GM03348 (cell line): ENCODE measurements at places on chromosomes 13 and 19.

GRCh38 chr13:97276862-97277269 lies 54.7 kb downstream of the MBNL2 start:
- no peak for DNase-seq

DNA sequence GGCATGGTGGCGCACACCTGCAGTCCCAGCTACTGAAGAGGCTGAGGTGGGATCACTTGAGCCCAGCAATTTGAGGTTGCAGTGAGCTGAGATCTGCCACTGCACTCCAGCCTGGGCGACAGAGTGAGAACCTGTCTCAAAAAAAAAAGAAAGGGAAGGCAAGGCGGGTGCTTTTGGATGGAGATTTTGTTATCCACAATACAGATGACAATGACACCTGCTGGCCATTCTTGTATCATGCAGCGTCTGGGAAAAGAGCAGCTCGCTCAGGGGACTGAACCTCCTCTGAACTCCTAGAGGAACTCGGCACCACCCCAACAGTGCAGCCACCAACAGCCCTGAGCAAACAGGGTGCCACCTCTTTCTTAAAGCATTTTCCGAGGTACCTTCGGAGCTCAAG lies 22.8 kb downstream of the HAUS8 start:
- DNase-seq, result peak; percentile 80

DNA sequence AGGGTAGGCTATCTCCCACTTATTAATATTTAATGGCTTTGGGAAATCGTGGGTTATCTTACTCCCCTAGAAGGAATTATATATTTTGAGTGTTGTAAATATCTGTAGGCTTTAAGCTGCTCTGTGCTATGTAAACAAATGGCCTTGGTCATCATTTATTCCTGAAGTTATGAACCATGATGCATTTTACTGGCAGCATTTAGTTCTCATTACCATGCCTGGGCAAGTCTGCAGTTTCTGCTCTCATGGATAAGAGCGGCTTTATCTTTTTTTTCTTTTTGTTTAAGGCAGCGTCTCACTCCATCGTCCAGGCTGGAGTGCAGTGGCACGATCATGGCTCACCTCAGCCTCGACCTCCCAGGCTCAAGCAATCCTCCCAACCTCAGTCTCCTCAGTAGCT lies 156.1 kb downstream of the IRS2 start:
- no peak for DNase-seq

DNA sequence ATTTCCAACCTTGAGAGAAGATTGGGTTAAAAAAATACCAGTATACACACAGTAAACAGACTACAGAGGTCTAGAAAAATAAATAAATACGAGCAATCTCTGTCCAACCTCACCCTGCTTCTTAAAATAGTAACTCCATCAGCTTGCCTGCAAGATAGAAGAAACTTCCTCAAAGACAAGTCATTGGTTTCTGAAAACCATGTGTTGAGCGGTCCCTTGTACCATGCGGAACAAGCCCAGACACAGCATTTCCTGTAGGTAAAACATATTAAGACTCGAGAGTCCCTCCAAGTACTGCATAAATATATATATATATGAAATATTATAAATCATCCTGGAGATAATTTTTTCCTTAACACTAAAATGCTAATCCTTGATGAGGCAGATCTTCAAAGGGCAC lies 157.4 kb downstream of the MZT1 start:
- DNase-seq, result no peak

DNA sequence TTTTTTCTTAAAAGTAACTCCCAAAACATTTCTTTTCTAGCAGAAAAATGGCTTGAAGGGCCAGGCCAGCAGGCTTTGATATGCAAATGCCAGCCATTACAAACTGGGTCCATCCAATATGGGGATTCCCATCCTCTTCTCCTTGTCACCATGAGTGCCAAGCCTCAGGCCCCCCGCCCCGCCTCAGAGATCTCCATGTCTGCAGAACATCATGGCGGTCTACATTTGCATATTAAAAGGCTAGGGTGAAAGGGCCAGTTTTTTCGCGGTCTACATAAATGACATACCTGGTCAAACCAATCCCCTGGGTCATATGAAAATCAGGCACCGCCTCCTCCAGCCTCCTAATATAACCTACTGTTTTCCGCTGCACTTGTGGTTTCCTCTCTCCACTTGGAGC lies 1327.6 kb downstream of the UQCRFS1 start:
- no peak for DNase-seq

- no peak for DNase-seq
Measured at GRCh38 chr19:1665565-1666047, 13.2 kb upstream of the TCF3 start.

GRCh38 chr19:30312582-30313352 lies 59.4 kb upstream of the ZNF536 start:
- DNase-seq, result no peak

DNA sequence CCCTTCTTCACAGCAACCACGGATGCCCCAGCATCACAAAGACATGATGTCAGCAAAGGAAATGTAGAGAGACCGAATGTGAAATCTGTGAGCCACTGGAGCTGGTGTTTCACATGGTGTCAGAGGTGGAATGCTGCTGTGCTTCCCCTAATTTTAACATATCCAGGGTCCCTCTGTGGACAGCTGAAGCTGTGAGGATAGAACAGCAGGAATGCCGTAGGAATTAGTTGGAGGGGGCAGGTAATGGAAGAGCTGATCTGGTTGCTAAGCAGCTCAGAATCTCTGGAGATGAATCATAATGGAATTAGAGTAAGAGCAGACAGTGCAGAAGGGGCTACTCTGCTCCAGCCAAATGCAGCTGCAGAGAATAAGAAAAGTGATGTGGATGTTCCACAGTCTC lies 68.9 kb upstream of the ZNF835 start:
- DNase-seq, result no peak

DNA sequence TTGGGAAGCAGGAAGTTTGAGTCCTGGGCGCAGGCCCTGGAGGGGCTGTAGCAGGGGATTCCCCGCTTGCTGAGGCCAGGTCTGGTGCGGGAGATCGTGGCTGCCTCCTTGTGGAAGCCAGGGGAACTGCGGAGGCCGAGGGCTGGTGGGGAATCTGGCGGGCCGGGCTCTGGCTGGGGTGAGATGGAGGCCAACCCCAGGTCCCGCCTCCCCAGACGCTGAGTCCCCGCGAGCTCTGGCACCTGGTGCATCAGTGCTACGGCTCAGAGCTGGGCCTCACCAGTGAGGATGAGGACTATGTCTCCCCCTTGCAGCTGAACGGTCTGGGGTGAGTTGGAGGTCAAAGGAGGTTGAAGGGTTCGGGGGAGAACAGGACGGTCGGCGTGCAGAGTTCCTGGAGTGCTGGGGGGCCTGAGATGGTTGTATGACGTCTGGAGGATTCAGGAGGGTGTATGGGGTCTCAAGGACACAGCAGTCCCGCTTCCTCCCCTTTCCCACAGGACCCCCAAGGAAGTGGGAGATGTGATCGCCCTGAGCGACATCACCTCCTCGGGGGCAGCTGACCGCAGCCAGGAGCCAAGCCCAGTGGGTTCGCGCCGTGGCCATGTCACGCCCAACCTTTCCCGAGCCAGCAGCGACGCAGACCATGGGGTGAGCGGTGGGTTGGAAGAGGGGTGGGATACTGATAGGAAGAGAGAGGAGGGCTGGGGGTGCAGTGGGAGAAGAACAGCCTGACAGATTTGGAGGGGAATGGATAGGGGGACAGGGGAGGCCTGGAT lies 13.1 kb downstream of the GRAMD1A start:
- DNase-seq, result peak; percentile 90

- no peak for DNase-seq
Measured at GRCh38 chr19:40398417-40399131, 8.6 kb upstream of the HIPK4 start.

DNA sequence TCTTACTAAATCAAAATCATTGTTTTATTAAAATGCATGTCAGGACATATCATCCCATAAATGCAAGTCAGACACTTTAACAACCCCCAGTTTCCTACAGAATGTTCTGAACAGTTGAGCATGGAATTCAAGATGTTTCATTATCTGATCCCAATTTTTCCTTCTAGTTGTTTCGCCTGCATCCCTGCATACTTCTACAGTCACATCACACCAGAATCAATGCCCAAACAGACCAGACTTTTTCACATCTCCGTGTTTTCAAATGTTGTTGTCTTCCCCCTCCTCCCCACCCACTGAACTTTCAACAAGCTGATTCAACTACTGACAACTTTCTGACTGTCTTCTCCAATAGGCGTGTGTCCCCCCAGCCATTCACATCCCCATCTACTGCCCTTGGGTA lies 48.6 kb downstream of the LHFPL6 start:
- DNase-seq, result peak; percentile 52

DNA sequence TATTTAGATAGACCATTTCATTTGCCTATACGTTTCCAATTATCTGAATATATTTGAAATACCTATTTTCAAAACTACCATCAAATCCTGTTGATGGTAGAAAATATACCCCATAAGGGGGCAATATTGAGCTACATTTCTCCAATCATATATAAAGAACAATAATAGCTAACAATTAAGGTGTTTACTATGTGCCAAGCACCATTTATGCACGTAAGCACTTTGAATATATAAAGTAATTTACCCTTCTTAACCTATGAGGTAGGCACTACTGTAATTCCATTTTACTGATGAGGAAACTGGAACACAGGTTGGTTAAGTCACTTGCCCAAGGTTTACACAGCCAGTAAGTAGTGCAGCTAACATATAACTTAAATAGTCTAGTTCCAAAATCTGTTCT lies 79.2 kb downstream of the UBL3 start:
- no peak for DNase-seq

DNA sequence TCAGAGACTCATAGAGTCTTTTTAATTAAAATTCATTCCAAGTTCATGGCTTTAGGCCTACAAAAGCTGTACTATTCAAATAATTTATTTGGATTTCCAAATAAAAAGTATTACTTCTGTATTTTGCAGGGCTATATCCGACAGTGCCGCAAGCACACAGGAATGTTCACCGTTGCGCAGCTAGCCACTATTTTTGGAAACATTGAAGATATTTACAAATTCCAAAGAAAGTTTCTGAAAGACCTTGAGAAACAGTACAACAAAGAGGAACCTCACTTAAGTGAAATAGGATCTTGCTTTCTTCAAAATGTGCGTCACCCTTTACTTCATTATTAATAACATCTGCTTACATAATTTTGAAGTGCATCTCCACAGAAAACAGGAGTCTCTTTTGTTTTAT lies 20.5 kb upstream of the C1QTNF9 start:
- DNase-seq, result peak; percentile 48

DNA sequence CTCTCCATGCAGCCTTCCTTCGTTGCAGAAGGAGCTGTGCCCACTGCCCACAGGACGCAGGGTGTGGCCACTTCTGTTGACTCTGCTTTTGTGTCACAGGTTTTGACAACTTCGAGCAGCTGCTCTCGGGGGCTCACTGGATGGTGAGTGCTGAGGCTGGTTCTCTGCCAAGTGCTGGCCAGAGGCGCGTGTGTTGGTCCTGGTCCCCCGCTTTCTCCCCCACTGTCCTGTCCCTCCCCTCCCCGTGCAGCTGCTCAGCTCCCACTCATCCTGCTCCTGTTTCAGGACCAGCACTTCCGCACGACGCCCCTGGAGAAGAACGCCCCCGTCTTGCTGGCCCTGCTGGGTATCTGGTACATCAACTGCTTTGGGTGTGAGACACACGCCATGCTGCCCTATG lies 10.6 kb upstream of the PDCD2L start:
- DNase-seq, result no peak

- DNase-seq, result no peak
Measured at GRCh38 chr13:114151565-114152284, 19.3 kb upstream of the RASA3 start.

DNA sequence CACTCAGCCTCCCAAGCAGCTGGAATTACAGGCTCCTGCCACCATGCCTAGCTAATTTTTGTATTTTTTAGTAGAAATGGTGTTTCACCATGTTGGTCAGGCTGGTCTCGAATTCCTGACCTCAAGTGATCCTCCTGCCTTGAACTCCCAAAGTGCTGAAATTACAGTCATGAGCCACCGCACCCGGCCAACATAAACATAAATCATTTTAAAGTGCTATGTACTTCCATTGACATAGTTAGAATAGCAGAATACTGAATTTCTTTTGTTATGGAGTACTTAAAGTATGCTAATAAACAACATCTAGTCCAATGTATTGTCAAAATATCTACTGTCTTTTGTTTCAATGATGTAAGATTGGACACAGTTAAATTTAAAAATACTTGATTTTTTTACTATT lies 539.0 kb downstream of the PCDH9 start:
- no peak for DNase-seq
